ENCODE measurements at places on chromosomes 7 and 10. TPM values are rescaled to one million over a fixed set of nuclear protein-coding genes. Genes with fewer than 3 reads are reported as not detected.

The SAP25 gene
- 5.1 TPM for total RNA-seq

The GATAD1 gene
- total RNA-seq: 36.5 TPM

The CABCOCO1 gene
- not detected for total RNA-seq

The OPALIN gene
- not detected for total RNA-seq

Measured in H9 (cell line).